ENCODE measurements at places on chromosomes 11 and 22.

GRCh38 chr11:16013649-16014275, 342.6 kb downstream of the SOX6 start:
- peak; percentile 27 for DNase-seq

DNA sequence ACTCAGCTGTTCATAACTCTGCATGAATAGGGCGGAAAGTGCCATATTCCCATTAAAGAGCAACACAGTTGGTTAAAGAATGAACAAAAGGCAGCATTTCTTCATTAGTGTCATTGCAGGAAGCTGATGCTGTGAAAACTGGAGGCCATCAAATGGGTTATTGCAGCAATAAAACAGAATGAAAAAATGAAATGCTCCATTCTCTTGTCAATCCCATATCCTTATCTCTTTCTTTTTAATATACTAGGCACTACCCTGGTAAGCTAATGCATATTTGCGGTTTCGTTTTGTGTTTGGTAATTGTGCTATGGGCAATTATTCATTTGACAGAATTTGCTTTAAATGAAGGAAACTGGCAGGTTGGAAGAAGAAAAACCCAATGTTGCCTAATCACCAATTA, 25.3 kb downstream of the C11orf71 start:
- no peak for DNase-seq

GRCh38 chr22:24989541-24989951, 37.0 kb downstream of the KIAA1671 start:
- no peak for DNase-seq

GRCh38 chr11:35267504-35267903, 128.5 kb downstream of the CD44 start:
- DNase-seq, result no peak

DNA sequence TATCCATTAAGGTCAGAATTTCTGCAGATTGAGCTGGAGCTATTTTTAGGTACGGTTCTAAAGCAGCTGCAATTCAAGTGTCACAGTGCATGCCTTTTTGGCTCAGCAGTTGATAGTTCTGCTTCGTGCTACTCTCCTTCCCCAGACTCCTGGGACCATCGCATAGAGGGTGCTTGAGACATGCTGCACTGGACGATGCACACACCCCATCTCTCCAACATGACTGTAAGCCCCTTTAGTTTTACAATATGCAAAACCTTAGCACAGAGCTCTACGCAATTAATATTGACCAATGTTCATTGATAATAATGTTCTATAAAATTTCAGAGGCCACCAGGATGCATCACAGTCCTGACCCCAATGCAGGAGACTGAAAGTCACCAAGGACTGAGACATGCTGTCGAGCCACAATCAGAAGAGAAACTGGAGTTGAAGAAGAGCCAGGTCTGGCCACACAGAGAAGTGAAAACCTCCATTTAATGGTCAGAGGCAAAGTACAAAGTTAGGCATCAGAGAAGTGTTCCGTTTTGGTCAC, 120.9 kb upstream of the ZC3H12C start:
- no peak for DNase-seq

- no peak for DNase-seq
Measured at GRCh38 chr11:123091506-123091905, 29.6 kb upstream of the HSPA8 start.
